Stimulated activated CD8-positive, alpha-beta memory T cell treated with anti-CD3 and anti-CD28 coated beads, Interleukin-4, amount 100 ng/mL, for 48 hours (primary cell): ENCODE measurements at places on chromosomes 1 and 21.

- no peak for DNase-seq
These were observed 422.4 kb downstream of the ADGRL2 start for GRCh38 chr1:82223091-82223490.

GRCh38 chr1:38274974-38275373 lies 228.4 kb upstream of the POU3F1 start:
- no peak for DNase-seq

DNA sequence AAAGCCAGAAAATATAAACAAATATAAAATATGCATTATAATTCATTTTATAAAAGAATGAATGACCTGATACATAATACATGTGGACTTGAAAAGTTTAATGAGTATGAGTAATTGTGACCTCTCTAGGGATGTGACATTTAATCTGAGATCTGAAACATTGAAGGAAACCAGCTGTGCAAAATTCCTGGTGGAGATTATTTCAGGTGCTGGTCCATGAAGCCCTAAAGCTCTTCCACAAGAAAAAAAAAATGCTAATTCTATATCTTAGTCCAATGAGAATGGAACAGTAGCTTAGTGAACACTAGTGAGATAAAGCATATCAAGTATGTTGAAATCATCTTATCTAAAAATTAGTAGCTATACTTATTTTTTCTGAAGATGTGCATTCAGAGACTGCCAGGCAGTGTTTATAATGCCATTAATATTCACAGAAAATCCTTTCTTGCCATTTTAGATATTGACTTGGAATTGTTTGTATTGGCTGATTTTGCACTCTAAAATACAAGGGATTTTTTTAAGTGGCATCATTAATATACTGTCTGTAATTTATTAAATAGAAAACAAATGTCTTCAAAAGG lies 1485.9 kb downstream of the PLA2G4A start:
- no peak for DNase-seq

DNA sequence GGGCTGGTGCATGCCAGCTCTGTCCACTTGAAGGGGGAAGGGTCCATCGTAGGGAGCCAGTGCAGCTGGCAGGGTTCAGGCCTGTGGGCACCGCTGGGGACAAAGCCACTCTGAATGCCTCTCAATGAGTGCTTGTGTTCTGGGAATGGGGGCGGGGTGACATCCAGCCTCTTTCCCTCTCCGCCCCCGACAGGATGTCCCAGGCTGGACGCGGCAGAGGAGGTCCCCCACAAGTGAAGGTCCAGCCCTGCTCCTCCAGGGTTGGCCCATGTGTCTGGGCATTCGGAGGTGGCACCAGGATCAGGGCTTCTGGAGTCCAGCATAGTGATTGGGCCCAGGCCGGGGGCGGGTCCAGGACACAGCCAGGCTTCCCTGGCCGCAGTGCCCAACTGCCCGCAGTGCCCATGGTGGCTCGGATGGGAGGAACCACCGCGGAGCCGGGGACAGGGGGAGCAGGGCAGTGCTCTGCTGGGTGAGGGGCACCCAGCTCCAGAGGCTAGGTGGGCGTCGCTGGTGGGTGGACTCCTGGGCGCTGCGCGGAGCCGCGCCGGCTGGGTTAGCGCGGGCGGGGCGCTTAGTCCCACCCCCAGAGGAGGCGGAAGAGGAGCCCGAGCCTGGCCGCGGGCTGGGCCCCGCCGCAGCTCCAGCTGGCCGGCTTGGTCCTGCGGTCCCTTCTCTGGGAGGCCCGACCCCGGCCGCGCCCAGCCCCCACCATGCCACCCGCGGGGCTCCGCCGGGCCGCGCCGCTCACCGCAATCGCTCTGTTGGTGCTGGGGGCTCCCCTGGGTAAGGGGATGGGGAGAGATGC lies at the start of gene SHISA4:
Gene SHISA4 (plus strand): TSS at position 617 of the 808 bp plus-strand sequence. CDS start 97 bp downstream, at position 714.
- DNase-seq: no peak

DNA sequence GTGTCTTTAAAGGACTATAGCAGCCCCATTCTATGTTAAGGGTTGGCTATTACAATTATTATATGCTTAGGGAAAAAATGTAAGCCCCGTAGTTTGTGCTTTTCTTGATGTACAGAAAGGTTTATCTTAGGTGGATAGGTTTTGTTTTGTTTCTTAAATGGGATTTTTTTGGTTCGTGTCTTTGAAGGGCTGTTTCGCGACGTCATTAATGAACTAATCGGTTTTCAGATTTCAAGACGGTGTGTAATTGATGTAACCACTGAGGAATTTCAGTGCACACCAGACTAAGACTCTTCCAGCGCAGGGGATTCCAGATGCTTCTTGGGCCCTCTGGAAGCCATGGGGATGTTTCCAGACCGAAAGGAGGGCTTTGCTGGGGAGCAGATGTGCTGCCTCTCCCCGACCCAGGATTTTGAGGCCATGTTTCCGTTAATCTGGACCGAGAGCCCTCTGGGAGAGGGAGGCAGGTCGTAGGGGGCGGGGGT lies 4.8 kb upstream of the SIM2 start:
- DNase-seq: no peak

DNA sequence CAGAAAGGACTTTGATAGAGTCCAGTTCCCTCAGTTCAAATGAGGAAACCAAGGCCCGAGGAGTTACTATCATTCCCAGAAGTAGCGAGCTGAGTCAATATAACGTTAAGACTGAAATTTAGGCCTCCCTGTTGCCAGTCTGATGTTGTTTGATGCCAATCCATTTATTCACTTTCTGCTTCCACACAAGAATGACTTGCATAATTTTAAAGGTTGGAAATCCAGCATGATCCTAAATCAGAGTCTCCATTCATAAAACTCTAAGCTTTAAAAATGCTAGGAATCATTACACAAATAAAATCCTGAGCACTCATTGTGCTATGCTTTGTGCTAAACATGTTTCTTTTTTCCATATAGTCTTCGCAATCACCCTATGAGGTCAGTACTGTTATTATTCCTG lies 414.4 kb downstream of the PTBP2 start:
- DNase-seq: no peak

GRCh38 chr1:71231751-71232150 lies 150.9 kb upstream of the ZRANB2 start:
- no peak for DNase-seq

- DNase-seq: no peak
These were observed 2.8 kb upstream of the RAP1GAP start for GRCh38 chr1:21671915-21672314.

DNA sequence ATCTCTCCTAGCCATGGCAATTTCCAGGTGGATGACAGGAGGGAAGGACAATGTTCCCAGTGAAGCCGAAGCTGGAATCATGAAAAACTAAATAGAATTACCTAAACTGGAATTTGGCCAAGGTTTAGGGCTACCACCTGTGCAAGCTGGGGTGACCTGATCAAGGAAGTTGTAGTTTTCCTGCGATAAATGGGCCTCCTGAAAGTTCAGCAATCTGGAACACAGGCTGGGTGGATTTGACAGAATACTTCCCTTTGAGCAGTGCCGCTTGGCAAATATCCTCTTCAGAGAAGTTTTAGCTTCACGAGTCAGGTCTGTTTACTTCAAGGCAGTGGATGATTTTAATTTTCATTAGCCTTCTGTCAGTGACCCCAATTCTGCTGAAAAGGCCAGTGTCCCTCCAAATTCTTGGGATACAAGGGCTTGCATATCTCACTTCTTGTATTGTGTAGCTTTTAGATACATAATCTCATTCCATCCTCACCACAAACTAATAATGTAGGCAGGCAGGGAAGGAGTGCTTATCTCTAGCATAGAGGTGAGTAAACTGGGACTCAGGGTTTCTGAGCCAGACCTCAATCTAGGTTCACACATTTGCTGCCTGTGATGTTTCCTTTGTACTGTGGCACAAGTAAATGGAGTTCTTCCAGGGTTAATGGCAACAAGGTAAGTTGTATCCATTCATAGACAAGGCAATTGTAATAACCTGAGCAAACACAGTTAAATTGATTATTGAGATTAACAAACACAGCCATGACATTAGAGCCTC lies 349.4 kb downstream of the NUF2 start:
- DNase-seq: no peak

DNA sequence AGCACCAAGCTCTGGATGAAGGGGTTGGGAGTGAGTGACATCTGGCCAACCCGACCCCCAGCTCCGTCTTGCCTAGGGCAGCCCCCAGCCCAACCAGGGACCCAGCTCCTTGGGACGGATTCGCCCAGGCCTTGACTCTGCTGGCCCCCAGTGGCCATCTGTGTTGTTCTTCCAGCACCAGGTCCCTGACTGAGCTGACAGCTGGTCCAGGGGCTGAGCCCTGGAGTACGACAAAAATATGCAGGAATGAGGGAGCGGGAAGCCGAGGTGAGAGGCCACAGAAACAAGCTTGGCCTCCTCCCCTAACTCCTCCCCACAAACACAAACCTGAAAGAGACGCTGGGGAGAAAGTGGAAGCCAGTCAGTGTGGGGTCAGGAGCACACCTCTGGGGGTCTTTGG lies 55.0 kb upstream of the PAX7 start:
- DNase-seq: peak; percentile 77

GRCh38 chr1:189605226-189605625 lies 872.4 kb downstream of the BRINP3 start:
- no peak for DNase-seq

DNA sequence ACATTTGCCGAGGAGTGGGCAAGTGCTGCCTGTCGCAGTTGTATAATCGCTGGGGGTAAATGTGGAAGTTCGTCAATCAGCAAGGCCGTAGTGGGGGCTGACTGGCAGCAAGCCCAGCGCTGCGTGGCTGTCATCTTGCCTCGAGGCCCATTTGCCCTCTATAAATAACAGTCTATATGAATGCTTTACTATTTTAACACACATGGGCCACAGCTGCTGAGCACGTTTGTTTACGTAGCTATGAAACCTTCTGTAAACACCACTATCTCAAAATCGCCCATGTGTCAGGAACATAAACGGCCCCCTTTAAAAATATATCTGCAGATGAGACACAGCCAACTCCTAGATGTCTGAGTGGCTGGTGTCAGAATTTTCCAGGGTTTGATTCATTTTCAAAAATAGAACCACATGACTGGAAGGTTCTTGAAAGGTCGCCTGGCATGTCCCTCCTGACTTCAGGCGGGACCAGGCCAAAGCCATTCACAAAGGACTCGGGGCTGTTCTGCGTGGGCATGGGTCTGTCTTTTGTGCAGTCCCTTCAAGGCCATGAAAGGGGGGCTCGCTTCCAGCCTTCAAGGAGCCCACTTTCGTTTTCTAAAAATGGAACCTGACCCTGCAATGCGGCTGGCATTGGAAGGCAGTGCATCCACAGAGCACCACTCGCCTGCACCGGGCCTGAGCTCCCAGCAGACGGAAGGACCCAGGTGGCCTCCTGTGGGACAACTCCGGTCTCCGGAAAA lies 205.5 kb downstream of the KCNJ6 start:
- no peak for DNase-seq

DNA sequence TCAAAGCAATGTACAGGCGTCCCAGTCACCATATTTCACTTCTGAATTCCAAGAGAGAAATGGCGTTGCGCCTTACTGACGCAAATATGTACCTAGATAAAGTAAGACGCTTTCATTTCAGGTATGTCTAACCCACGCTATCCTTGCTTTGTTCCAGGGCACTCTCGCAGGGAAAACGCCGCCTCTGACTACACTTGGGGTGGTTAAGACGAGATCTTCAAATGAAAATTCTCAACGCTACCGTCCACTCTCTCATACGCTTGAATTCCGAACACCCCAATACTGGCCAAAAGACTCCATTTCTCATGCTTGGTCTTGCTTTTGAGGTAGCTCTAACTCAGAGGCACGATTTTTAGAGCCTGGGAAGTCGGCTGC lies 736 bp upstream of the ZMPSTE24 start:
- peak; percentile 65 for DNase-seq

- DNase-seq: no peak
These were observed 45.1 kb downstream of the CRP start for GRCh38 chr1:159669338-159669737.

DNA sequence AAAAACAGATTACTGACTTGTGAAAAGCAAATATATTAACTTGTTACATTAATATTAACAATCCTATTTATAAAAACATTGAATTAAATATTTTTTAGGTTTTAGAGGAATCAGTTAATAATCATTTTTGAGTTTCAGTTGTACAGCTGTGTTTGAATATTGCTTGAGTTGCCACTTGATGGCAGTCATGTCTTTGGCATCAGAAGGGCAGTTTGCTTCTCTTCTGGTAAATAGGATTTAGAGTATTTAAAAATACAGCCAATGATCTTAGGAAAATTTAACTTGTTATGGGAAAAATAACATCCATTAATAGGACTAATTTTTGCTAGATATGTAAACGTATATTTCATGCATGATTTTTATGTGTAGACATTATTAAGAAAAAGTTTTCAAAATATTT lies 234.1 kb downstream of the NCAM2 start:
- DNase-seq: no peak

DNA sequence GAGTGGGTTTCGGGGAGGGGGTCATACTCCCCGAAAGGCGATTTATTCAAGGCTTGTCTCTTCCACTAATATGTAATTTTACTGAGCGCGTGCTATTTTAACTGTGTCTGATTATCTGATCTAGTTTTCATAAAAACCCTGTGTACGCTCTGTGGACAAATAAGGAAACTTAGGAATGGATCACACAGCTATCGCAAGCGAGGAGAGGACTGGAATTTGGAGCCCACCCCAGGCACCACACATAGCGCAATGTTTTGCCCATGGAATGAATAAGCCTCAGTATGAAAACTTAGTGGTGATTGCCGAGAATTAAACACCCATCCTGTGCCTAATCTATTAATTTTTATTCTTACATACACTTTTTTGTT lies 9.8 kb upstream of the RAB42 start:
- DNase-seq: no peak

GRCh38 chr1:24091971-24092482 lies 19.9 kb downstream of the MYOM3 start:
- peak; percentile 44 for DNase-seq

- DNase-seq: no peak
These were observed 10.0 kb downstream of the SLC16A4 start for GRCh38 chr1:110380672-110381283.

GRCh38 chr1:192852001-192852947 lies 43.4 kb downstream of the RGS2 start:
- DNase-seq: no peak

DNA sequence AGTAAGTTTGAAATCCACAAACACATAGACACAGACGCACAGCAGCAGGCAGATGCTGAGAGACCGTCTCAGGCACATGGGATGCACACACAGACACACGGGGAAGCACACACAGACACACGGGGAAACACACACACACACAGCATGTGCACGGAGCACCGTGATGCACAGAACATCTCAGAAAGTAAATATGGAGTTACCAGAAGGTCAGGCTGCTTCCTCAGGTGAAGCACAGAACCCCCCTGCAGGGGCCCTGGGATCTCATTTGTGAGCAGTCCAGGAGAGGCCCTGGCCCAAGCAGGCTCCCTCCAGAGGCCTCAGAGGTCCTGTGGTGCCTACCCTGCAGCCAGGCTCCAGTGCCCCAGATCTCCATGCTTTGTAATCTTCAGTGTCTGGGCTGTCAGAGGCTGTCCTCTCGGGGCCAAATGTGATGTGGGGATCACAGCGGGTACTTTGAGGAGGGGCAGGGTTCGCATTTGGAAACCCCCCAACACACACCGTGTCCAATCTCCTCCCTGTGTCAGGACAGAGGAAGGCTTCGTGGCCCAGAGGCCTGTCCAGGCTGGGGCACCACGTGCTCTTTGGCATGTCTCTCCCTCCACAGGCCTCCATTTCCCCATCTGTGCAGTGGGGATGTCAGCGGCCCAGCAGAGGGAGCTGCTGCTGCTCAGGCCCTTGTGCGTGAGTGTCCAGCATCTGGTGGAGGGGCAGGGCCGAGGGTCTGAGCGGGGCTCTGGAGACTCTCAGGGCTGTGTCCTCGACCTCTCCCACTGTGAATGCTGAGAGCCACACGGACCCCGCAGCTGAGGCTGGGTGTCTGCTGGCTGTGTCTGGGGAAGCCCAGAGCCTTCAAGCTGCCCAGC lies 23.0 kb upstream of the PRSS38 start:
- DNase-seq: peak; percentile 25
